SHP77 (cell line): ENCODE measurements at places on chromosomes 3 and 15.
A peak's percentile ranks its signal among the peaks of the same experiment; 100 is the strongest.

- peak; percentile 45 for DNase-seq
Observed at GRCh38 chr3:127137113-127137512, 55.8 kb upstream of the PRR23E start.

DNA sequence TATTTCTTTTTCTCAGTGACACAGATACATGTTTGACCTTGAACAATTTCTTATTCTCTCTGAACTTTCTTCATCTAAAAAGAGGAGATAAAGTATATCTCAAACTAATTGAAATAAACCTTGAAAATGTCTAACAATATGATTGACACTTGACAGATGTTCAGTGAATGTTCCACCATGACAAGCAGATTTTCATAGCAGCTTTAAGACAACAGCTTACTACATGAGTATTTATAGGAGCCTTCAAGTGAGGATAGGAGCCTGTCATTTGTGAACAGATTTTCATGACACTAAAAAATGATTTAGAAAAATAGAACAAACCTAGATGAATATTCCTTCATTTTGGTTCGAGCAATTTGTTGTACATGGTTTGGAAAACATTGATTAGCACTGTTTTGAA lies 13.3 kb downstream of the SYN2 start:
- no peak for DNase-seq

DNA sequence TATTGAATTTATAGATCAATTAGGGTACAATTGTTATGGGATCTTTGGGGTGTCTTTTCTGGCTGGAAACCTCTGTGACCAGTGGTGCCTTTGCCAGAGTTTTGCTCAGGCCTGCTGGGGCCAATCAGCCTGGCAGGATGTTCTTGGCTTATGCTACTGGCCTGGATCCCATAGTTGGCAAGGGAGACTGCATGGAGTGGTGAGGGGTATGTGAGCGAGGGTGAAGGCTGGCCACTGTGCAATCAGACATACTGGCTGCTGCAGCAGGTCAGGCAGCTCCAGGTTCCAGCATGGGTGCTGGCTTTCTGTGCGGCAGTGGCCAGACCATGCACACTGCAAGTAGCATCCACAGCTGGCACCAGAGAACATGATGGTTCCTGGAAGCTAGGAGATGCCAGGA lies 1053.2 kb upstream of the GBE1 start:
- no peak for DNase-seq

- DNase-seq, result no peak
Observed at GRCh38 chr3:55300701-55301100, 186.4 kb downstream of the WNT5A start.

GRCh38 chr3:68892297-68892696 lies 40.0 kb downstream of the TAFA4 start:
- DNase-seq, result no peak

GRCh38 chr3:133884054-133884886 lies 11.4 kb downstream of the RAB6B start:
- DNase-seq, result no peak

DNA sequence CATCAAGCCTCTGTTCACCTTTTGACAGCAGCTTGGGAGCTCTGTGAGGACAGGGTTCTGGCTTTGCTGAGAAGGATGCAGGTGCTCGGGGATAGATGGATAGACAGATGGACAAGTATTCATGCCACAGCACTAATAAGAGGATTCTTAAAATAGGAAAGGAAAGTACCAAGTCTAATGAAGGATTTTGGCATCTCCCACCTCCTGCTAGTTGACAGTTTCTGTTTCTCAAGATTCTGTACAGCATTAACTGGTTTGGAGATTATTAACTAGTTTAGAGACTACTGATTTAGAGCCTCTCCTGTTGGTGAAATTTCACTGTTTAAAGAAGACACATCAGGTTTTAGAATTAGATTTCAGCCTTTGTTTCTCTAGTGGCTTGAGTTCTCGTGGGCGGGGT lies 152.3 kb downstream of the CACNA1D start:
- no peak for DNase-seq

- no peak for DNase-seq
Observed at GRCh38 chr15:44009038-44009437, 182.2 kb downstream of the WDR76 start.

DNA sequence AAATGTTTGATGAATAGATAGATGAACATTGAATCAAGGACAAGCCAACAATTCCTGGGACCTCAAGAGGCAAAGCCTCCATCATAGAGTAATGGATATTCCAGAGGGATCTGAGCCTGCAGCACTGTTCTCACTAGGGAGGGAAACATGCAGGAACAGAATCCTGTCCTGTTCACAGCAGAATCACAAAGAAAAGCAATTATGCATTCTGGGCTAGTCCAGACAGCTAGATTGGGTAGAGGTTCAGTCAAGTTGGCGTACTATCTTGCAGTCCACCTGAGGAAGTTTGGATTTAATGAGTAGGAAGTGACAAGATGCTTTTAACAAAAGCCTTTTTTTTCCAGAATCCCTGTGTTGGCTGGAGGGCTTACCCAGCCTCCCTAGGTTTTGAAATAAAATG lies 314.5 kb upstream of the SEMA6D start:
- DNase-seq, result no peak

DNA sequence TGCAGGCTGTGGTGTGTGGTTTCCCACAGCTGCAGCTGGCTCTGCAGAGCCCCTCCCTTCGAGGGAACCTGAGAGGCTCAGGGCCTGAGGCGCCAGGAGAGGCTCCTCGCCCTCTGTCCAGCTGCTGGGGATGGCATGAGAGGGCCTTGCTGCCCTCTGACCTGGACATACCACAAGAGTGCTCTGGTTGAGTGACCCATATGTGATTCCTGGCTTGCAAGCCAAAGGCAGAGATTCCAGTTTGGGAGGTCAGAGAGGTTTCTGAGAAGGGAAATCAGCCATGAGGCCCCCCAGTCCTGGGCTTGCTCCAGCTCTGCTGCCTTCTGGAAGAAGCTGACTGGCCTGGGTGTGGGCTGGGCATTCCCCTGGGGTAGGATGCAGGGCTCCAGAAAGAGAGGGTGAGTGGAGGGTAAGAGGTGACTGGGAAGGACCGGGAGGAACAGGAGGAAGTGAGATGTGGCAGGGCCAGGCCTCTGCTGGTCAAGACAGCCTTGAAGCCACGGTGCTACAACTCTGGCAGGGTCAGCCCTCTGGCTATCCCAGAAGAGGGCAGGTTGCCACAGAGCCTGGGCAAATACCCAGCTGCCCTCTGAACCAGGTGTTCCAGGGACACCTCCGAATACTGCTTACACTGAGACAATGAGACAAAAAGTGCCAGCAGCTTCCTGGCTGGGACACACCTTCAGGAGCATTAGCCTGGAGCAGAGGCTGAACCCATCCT lies 16.0 kb upstream of the SRP14 start:
- peak; percentile 91 for DNase-seq

DNA sequence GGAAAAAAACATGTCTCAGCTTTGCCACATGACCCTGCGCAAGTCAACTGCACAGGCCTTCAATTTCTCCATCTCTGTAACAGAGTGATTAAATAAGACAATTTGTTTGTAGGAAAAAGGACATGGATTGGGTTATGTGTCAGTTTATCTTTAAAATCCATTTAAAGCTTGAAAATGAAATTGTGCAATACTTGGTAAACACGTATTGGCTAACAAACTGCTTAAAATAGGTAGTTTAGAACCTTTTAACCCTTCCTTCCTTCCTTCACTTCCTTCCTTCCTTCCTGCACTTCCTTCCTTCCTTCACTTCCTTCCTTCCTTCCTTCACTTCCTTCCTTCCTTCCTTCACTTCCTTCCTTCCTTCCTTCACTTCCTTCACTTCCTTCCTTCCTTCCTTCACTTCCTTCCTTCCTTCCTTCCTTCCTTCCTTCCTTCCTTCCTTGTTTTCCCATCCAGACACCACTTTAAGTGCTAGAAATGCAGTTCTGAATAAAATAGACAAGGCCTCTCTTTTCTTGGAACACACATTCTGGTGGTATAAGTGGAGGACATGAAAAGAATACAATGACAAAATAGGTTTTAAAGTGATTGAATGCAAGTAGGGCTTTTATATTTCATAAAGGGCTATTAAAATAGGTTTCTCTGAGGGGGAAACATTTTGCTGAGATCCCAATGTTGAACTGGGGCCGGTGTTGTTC lies 130.2 kb upstream of the TP63 start:
- DNase-seq, result no peak

- no peak for DNase-seq
Observed at GRCh38 chr15:90855139-90855538, 13.2 kb upstream of the FURIN start.

GRCh38 chr3:4492208-4493013 lies 737 bp upstream of the ITPR1 start:
- DNase-seq, result peak; percentile 60

GRCh38 chr3:51718547-51719409 lies 11.9 kb downstream of the GRM2 start:
- peak; percentile 75 for DNase-seq

GRCh38 chr3:53938645-53939044 lies 47.0 kb upstream of the SELENOK start:
- peak; percentile 52 for DNase-seq

DNA sequence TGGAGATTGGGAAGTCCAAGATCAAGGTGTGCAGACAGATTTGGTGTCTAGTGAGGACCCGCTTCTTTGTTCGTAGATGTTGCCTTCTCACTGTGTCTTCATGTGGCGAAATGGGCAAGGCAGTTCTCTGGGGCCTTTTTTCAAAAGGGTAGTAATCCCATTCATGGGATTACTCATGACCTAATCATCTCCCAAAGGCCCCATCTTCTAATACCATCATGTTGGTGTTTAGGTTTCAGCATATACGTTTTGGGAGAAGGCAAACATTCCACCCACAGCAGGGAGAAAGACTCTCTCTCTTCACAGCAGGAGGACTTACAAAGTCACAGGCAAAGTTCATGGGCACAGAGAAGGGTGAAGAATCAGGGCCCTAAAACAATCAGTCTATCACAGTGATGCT lies 252.1 kb downstream of the RPLP1 start:
- DNase-seq, result no peak

DNA sequence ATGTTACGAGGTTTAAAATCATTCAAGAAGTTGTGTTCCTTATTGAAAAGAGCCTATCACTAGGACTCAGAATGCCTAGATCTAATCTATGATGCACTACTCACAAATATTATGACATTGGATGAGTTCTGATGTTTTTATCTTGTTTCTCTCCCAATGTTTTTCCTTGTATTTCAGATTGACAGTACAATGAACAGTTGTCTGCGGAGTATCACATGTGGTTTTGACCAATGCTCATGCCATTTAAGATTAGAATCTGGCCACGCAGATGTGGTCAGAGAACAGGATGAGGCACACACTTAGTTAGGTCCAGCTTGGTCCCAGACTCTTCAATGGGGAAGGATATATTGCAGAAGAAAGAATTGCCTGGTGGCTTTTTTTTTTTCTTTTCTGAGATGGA lies 25.6 kb upstream of the CCDC50 start:
- DNase-seq, result no peak

GRCh38 chr3:36580716-36581115 lies 183.6 kb downstream of the DCLK3 start:
- no peak for DNase-seq

- DNase-seq, result no peak
Observed at GRCh38 chr3:32725721-32726120, 40.7 kb downstream of the CNOT10 start.

DNA sequence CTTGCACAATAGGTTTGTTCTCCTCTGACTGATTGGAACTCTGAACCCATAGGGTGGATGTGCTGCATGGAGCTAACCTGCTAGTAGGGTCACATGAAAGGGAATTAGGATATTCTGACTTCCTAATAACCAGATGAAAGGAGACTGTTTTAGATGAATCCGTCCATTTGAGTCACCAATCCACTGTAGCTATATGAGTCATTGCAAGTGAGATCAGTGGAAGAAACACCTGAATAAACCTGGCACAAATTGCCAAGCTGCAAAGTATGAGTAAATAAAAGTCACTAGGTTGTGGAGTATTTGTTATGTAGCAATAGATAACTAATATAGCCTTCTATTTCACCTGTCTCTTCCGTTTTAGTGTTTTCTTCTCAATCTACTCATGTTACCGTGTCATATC lies 584.4 kb downstream of the PDCD6IP start:
- DNase-seq, result peak; percentile 23

- no peak for DNase-seq
Observed at GRCh38 chr3:8273479-8273878, 228.1 kb upstream of the LMCD1 start.

GRCh38 chr15:86591994-86592735 lies 512.5 kb downstream of the AGBL1 start:
- DNase-seq, result no peak

DNA sequence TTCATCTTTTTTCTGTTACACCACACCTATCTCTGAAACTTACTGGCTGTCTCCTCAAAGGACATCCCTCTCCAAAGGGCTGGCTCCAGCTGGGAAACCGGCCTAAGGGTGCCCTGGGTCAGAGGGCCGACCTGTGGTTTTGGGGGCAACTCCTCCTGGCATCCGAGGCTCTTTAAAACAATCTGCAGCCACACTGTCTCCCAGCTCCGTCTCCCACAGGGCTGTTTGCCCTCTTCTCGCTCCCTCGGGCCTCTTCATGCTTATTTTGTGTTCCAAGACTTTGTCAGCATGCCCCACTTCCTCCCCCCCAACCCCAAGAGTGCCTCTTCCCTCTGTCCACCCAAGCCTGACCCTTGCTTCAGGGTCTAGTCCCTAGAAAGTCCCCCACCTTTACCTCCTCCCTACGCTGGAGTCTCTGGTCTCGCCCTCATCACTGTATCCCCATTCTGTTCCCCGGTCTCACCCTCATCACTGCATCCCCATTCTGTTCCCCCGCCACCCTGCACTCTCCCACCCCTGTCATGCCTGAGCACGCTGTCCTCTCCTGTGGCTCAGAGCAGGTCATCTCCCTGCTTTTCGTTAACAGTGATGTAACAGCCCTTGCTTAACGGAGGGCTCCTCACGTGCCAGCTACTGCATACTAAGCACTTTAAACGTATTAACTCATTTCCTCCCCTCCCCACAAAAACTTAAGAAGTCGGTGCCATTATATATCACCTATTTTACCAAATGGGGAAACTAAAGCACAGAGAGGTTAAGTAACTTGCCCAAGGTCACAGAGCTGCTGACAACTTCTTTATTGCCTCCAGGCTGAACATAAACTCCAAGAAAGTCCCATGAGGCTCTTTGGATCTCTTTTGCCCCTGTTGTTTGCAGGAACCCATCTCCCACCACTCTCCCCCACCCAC lies 1.1 kb upstream of the CSK start:
- DNase-seq, result no peak

GRCh38 chr15:53833134-53833624 lies 73.7 kb upstream of the WDR72 start:
- DNase-seq, result no peak

GRCh38 chr3:82080261-82080660 lies 318.8 kb upstream of the GBE1 start:
- no peak for DNase-seq

- DNase-seq, result no peak
Observed at GRCh38 chr3:60657972-60658371, 593.3 kb downstream of the FHIT start.

DNA sequence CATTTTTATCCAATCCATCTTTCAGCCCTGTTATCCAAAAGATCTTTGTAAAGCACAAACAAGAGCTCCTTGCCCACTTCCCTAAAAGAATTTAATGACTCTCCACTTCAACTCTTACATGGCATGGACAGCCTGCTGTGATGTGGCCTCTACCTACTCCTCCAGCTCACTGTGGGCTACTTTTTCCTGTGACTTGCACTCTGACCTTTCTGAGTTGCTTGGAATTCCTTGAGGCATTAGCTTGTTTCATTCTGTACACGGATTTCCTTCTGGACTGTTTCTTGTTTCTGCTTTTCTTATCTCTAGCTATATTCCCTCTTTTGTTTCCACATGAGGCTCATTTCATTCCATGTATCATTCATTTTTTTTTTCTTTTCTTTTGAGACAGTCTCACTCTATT lies 15.2 kb downstream of the QTRT2 start:
- DNase-seq, result no peak

GRCh38 chr15:52340093-52340492 lies 44.5 kb upstream of the MYO5C start:
- DNase-seq, result no peak

- no peak for DNase-seq
Observed at GRCh38 chr3:194905696-194906095, 220.0 kb downstream of the FAM43A start.
